ENCODE measurements at places on chromosomes 7 and 10.

GRCh38 chr7:84042110-84042539, 152.5 kb downstream of the SEMA3A start:
- DNase-seq: no peak

- no peak for DNase-seq
These were observed 662.5 kb downstream of the KCNMA1 start for GRCh38 chr10:76975126-76975525.

DNA sequence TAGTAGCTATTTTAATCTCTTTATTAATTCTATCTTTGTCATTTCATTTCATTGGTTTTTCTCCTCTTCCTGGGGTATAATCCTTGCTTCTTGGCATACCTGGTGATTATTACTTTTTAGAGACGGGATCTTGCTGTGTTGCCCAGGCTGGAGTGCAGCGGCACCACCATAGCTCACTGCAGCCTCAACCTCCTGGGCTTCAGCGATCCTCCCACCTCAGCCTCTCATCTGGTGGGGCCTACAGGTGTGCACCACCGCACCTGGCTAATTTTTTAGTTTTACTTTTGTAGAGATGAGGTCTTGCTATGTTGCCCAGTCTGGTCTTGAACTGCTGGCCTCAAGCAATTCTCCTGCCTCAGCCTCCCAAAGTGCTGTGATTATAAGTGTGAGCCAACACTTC, 22.0 kb upstream of the OCM2 start:
- DNase-seq: no peak

DNA sequence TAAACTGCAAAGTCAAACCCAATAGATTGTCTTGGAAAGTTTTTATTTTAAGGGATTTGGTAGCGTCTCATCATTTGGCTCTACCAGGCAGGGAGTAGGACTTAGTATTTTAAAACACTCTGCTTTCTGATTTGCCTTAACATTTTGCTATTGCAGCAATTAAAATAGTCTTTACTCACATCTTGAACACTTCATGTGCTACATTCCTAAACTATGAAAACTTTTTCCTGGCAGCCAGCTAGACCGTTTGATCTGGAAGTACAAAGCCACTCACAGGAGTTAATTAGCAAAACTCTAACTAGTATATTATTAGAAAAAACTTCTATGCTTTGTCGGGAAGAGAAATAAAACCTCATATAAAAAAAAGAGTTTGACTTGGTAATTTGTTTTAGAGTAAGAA, 111.4 kb downstream of the TFPI2 start:
- no peak for DNase-seq

DNA sequence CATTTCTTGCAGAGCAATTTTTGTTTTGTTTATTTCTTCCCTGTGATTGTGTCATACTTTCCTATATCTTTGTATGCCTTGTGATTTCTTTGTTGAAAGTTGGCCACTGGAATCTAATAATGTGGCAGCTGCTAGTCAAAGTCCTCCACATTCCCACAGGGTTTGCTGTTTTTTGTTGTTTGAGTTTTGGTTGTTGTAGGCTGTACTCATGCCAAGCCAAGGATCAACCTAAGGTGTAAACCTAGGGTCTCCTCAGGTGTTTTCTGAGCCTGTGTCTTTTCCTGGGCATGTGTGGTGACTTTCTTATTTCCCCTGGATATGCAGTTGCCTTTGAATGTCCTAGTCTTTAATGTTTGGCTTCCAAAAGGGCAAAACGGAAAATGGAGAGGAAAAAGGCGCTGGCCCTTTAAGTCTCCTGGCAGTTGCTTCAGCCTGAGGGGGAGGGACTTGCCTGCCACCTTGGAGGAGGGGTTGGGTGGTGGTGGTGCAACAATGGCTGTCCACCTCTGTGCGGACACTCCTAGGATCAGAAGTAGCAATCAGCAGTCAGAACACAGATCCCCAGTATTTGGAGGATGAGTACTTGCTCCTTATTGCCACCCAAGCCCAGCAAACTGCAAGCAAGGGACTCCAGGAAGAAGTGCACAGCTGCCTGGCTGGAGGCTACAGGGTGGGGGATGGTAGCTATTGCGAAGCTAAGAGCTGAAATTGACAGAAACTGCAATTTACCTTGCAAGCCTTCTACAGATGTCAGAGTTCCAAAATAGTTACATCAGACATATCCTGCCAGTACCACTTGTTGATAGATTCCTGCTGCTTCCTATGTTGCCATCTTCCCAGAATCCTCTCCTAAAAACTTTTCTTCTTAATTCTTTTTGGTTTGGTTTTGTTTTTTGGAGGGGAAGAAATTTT, 5.6 kb upstream of the ZNF518A start:
- DNase-seq: no peak

- DNase-seq: peak; percentile 31
These were observed 35.3 kb upstream of the HIBADH start for GRCh38 chr7:27697861-27698430.

DNA sequence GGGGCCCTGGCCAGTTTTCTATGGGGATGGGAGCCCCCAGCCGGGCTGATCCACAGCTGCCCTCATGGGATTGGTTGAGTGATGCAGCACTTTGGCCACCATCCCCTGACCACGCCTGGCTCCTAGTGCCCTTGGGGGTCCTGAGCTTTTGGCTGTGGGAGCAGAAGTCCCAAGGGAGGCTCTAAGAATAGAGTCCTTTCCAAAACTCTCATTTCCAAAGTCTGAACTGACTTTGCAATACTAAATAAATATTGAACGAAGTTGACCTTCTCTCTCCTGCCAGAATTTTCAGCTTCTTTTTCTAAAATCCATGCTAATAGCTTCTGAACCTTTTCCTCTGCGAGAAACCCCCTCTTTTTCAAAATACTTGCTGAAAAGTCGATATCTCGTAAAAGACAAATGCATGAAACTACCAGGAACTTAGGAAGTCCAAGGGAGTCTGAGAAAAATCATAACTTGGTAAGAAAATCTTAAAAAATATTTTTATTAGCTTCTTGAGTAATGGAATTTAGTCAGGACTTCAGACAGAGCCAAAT, 62.7 kb upstream of the IGFBP3 start:
- no peak for DNase-seq

GRCh38 chr7:100965723-100966541, 3.4 kb upstream of the MUC12 start:
- DNase-seq: peak; percentile 92

GRCh38 chr7:152677808-152678670, 2.1 kb upstream of the XRCC2 start:
- no peak for DNase-seq

GRCh38 chr7:69598487-69599285, 411 bp downstream of the AUTS2 start:
- no peak for DNase-seq

DNA sequence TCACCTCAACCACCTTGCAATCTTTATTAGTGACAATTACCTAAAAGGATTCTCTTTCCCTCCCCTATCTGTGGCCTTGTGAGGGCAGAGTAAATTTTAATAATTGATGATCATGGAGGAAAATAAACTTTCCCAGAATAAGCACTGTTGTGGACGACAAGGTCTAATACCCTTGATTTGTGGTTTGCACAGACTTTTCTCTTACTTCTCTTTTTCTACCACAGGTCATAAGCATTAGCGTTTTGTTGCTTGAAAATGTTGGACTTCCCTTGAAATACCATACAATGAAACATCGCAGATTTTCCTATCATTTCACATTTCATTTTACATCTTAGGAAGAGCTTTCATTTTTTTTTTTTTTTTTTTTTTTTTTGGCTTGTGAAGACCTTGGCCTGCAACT, 188.1 kb upstream of the TMEM72 start:
- no peak for DNase-seq

DNA sequence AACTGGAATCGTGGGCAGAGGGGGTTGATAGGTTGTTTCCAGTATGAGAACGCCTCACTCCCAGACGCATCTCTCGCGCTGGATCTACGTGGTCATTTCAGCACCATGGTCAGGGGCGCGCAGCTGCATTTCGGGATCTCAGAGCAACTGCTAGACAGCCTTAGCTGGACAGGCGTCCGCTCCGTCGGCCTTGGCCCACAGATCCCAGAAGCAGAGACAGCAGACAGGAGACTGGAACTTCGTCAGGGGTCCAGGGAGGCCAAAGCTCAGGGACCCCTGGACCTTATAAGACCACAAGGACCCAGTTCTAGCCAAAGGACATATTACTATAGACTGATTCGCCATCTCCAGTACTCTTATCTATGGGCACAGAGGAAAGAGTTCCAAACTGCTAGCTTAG, 5.3 kb downstream of the NEUROG3 start:
- DNase-seq: peak; percentile 61

GRCh38 chr10:78947733-78948132, 121.0 kb upstream of the ZMIZ1 start:
- no peak for DNase-seq

DNA sequence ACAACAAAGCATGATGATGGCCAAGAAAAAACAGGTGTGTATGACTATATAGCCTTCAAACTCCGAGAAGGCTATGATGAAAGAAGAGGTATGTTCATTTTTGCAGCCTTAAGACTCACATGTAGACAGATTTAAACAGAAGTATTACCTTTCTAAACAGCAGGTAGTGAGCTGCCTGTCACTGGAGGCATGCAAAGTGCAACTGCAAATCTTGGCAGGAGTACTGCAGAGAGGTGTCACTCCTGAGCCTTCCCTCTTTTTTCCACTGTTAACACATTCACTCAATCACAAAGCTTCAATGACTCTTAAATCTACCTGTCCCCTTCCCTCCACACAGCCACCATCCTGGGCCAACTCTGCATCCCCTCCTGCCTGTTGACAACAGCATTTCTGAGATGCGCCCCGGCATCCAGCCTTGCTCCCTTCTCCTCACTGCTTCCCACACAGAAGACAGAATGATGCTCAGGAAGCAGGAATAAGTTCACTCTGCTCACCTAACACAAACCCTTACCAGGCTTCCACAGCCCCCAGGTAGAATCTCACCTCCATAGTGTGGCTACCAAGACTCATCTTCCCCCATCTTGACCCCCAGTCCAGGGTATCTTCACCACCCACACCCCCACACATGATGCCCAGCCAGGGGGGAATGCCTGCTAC, 161.9 kb upstream of the ZMIZ1 start:
- DNase-seq: no peak

Data from activated T-cell treated with anti-CD3 and anti-CD28 coated beads, Interleukin-2, amount 50 U/mL, for 48 hours (primary cell).